ENCODE measurements at places on chromosomes 7 and 10.
A peak's percentile ranks its signal among the peaks of the same experiment; 100 is the strongest.

DNA sequence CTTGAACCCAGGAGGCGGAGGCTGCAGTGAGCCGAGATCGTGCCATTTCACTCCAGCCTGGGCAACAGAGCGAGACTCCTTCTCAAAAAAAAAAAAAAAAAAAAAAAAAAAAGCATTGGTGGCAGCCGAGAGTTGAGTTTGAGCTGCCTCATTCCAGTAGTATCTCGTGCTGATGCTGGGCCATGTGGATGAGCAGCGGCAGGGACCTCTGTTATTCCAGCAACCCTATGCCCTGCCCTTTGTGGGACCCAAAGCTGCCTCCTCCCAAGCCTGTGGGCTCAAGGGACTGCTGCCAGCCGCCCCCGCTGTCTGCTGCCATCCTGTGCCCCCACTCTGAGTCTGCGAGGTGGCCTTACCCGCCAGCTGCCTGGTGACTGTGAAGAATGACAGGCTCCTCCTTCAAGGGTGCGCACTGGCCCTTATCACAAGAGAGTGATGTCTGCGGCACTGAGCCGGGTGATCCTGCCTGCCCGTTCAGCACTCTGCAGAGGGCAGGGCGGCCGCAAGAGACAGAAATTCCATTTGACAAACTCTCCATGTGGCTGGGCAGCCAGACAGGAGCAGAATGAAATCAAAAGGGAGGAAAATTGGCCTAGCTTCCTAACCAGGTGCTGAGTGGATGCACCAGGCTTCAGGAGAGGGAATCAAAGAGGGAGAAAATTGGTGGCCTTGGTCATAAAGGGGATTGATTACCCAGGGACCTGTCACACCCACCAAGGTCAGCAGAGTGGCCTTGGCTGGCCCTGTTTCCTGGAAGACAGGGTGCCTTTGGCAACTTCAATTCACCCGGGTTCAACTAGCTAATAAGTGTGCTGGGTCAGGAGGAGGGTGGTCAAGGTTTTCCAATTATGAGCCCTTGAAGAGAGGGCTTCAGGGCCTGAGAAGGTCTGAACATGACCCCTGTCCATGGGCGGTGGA lies 65.3 kb upstream of the ZMIZ1 start:
- no peak for DNase-seq

- no peak for DNase-seq
These were observed 206.8 kb upstream of the LYZL1 start for GRCh38 chr10:29081951-29082685.

- DNase-seq: peak; percentile 13
These were observed 111.4 kb downstream of the COL28A1 start for GRCh38 chr7:7424151-7424873.

GRCh38 chr7:18179093-18179492 lies 151.4 kb upstream of the PRPS1L1 start:
- DNase-seq: no peak

DNA sequence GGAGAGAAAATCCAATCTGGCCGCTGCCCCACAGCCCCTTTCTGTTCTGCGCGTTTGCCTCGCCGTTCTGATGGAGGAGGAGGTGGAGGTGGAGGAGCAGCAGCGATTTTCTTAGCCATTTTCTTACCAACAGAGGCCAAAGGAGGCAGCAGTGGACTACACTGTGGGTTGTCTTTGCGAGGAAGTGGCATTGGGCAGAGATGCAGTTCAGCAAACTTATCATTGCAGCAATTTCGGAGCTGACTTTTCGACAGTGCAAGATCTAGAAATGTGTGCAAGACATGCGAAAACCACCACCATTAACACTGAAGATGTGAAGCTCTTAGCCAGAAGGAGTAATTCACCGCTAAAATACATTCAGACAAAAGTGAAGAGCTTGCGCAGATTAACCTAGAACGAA lies 1.9 kb upstream of the ARL4A start:
- DNase-seq: no peak

DNA sequence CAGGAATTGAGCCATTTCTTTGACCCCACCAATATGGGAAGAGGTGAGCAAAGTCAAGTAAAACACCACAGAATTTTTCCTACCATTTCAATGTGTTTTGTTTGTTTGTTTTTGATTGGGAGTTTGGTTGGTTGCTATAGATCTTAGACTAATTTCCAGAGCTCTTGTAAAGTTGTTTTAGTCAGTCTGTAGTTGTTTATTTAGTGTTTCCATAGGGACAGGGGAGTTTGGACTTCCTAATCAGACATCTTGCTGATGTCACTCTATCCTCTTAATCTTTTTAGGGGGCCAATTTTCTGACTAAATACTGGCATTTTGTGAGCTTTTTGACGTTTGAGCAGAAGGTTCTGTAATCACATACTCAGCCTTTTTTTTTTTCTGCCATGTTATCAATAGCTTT lies 266.9 kb downstream of the ABCA13 start:
- DNase-seq: no peak
